GM12892 (cell line): ENCODE measurements at places on chromosomes 7 and 10.
A peak's percentile ranks its signal among the peaks of the same experiment; 100 is the strongest.

DNA sequence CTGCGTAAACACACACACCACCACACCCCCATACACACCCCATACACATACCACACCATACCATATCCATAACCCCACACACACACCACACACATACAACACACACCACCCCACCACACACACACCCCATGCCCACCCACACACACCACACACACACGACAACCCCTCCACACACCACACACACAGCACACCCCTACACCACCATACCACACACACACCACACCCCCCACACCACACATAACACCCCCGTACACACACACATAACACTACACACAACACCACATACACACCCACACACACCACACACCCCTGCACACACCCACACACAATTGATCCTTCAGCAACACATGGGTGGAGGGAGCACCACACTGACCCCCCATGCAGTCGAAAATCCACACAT lies 50.3 kb upstream of the BMS1 start:
- no peak for DNase-seq

DNA sequence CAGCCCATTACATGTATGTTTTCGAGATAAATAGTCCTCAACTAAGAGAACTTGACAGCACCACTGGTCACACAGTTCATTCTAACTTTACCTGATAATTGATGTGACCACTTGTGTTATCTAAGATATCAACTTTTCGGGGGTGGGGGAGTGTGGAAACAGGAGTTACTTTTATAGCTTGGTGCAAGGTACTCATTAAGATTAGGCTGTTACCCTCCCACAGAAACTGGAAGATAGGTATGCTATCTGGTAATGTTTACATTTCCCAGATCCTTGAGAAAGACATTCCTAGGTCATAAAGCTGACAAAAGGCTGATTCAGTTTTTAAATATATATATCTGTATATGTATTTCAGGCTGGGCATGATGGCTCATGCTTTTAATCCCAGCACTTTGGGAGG lies 11.1 kb downstream of the ERVW-1 start:
- no peak for DNase-seq

GRCh38 chr7:127393368-127394058 lies 1.0 kb upstream of the ZNF800 start:
- DNase-seq, result no peak

DNA sequence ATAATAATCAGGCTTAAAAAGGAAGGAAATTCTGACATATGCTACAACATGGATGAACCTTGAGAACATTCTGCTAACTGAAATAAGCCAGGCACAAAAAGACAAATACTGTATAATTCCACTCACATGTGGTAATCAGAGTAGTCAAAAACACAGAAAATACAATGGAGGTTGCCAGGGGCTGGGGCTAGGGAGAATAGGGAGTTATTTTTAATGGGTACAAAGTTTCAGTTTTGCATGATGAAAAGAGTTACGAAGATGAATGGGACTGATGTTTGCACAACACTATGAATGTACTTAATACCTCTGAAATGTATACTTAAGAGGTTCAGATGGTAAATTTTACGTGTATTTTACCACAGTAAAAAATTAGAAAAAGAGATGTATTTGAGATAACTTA lies 145.6 kb downstream of the DOCK4 start:
- no peak for DNase-seq

GRCh38 chr10:101060951-101061623 lies 702 bp upstream of the KAZALD1 start:
- peak; percentile 92 for DNase-seq

- DNase-seq, result no peak
These were observed 14.4 kb upstream of the SP4 start for GRCh38 chr7:21413502-21413901.

DNA sequence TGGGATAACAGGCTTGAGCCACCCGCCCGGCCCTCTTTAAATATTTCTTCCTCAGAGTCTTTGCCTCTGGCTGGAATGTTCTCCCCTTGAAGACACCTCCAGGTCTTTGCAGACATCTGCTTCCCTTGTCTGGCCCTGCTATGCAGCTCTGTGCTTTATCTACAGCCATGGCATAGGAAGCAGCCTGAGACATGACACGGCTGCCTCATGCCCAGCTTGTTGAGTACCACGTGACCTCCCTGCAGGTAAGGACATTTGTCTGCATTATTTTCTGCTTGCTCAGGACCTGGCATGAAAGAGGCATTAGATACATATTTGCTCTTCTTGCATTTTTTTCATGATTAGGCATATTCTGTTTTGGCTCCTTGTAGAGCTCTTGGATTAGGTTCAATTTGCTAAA lies 113.8 kb upstream of the KLF6 start:
- no peak for DNase-seq

DNA sequence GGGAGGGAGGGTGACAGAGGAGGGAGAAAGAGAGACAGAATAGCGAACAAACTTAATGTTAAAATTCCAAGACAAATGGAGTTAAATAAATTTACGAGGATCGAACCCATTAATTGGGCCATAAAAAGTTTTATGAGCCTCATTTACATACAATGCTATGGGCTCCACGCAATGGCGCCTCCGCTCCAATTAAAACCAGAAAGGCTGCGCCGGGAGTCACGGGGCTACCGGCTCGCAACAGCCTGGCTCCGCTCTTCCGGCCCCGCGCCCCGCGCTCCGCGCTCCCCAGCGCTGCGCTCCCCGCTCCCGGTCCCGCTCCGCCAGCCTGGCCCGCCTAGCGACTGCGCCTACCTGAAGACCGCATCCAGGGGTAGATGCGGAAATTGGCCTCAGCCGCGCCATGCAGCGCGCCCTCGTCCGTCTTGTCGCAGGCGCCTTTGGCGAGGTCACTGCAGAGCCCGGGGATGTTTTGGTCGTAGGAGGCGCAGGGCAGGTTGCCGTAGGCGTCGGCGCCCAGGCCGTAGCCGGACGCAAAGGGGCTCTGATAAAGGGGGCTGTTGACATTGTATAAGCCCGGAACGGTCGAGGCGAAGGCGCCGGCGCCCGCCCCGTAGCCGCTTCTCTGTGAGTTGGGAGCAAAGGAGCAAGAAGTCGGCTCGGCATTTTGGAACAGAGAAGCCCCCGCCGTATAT lies 513 bp downstream of the HOXA7 start:
- no peak for DNase-seq

DNA sequence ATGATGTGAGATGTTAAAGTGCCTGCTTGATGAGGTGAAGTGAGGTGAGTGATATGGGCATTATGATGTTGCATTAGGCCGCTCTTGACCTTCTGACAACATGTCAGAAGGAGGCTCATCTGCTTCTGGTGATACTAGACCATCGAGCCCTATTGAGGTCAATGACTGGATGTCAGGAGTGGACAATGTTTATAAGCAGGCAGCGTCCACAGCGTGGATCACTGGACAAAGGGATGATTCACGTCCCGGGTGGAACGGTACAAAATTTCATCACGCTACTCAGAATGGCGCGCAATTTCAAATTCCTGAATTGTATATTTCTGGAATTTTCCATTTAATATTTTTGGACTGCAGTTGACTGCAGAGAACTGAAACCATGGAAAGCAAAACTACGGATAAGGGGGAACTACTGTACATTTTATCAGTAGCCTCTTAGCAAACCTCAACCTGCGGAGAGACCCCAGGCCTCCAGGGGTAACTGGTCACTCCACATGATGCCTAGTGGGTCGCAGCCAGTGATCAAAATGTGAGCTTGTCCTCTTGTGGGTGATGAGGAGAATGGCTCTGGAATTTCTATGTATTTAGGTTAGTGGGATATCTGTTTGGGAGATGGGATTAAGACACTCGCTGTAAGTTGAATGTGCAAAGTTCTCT lies 5.7 kb upstream of the ZCCHC24 start:
- DNase-seq, result no peak

GRCh38 chr10:31642281-31642680 lies 286.4 kb downstream of the ARHGAP12 start:
- no peak for DNase-seq

- DNase-seq, result no peak
These were observed at the start of gene GRB10 for GRCh38 chr7:50782375-50783208. Gene GRB10, minus strand, starts transcription at chr7:50782896. Its CDS starts 50,574 bp downstream, at chr7:50732322.

- no peak for DNase-seq
These were observed 108.9 kb upstream of the GATA3 start for GRCh38 chr10:7945469-7946187.

DNA sequence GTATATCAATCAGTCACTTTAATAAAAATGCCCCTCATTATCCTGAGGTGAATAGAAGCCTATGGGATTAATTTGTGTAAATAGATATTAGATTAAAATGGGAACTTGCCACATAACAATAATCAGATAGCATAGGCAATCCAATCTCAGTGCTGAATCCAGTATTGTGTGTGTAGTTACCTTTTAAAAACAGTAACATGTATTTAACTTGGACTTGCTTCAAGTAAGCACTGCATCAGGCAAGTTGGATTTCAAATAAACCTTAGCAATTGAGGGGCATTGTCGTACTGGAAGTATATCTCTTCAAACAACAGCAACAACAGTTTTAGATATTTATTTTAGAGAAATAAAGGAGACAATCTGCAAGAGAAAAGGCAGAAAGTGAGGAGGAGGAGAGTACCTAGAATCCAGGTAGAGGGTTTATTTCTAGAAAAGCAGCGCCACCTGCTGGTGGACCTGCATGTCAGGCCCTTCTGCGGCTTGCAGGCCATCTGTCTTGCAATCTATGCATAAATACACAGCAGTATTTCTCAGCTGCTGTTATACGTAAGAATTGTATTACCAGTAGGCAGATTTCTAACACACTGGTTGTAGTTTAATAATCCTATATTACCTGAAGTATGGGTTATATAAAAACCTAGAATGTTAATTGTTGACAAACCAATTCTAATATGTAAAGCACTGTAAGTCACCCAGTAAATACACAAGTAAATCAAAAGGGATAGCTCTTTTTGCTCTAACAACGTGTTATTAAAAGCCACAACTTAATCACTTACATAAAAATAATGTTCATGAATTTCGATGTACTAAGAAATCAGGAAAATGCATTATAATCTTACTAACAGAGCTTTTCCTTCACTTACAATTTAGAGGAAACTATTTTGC lies 652.8 kb downstream of the KCNMA1 start:
- DNase-seq, result peak; percentile 12

DNA sequence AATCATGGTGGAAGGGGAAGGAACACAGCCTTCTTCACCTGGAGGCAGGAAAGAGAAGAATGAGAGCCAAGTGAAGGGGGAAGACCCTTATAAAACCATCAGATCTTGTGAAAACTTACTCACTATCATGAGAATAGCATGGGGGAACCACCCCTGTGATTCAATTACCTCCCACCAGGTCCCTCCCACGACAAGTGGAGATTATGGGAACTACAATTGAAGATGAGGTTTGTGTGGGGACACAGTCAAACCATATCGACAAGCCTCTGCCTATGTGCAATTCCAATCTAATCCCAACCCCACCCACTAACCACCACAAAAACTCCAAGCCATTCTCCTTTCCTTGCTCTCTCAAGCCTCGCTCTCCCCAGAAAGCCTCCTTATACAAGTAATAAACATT lies 69.2 kb downstream of the TAC1 start:
- DNase-seq, result no peak

DNA sequence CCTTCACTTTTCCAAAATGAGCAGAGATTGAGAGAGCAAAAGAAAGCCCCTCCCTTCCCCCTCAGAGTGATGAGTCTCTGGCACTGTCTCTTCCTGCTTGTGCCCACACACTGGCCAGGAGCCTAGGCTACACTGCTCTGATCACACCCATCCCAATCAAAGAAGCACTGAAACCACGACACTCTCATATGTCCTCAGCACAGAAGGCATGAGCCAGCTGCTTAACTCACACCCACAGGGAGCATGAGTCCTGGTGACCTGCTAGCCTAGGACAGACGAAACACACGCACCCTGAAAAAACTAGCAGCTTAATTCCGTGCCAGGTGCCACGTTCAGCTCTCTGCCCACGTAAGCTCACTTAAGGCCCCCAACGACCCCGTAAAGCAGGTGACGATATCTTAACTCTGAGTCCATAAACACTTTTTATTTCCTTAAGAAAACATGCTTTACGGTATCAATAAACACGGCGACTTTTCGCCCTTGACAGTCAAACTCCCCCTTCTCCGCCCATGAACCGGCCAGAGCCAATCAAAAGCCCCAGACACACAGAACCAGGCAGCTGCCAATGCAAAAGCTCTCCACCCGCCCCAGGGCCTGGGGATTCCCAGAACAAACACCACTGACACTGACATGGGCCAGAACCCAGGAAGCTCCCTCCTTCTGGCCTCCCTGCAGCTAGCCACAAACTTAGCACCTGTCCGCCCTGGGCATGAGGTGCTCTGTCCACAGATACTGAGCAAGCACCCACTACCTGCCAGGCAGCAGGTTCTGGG lies 69.0 kb downstream of the TNRC18 start:
- no peak for DNase-seq

- DNase-seq, result no peak
These were observed 81.4 kb downstream of the CACNA2D1 start for GRCh38 chr7:82362129-82362706.

DNA sequence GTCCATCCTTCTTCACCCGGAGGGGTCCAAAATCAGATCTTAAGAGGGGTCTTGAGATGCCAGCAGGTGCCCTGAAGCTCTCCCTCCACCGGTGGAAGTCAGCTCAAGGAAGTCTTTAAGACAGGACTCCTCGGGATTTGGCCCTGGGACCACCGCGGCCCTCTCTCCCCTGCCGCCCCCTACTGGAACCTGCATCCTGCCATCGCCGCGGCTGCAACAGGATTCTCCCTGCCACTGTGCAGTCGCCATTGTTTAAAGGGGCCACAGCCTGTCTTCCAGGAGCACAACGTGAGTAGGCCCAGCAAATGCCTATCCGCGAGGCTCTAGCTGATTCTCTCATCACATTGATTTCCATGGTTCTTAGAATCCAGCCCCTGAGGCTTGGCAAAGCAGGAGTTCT lies 324.3 kb downstream of the ZNF716 start:
- no peak for DNase-seq

DNA sequence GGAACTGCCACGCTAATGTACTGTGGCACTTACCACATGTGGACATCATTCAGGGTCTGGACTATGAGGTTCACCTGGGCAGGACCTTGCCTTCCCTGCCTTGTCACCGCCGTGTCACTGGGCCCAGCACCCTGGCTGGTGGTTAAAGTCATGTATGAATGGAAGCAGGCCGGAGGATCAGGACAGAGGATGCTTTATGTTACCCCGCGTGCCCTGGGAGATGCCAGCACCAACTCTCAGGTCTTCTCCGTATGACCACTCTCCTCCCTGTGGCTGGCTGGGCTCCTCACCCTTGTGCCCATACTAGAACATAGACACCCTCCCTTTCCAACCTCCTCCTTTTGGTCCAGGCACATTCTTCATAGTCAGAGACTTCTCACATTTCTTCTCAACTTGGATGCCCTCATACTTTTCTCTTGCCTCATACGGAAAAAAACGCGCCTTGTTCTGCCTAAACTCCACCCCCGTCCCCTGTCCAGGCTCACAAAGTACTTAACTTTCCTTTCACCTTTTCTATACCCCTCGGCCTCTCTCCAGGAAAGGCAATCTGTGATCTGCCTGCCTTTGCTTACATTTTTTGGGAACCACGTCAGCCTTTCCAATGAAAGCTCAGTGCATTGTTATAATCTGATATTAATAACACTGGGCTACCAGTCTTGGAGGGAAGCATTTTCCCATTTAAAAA lies 240.0 kb downstream of the TEX36 start:
- DNase-seq, result no peak
